ENCODE measurements at places on chromosomes 6 and 20.

GRCh38 chr6:160742090-160742489, 40.0 kb downstream of the PLG start:
- no peak for DNase-seq

DNA sequence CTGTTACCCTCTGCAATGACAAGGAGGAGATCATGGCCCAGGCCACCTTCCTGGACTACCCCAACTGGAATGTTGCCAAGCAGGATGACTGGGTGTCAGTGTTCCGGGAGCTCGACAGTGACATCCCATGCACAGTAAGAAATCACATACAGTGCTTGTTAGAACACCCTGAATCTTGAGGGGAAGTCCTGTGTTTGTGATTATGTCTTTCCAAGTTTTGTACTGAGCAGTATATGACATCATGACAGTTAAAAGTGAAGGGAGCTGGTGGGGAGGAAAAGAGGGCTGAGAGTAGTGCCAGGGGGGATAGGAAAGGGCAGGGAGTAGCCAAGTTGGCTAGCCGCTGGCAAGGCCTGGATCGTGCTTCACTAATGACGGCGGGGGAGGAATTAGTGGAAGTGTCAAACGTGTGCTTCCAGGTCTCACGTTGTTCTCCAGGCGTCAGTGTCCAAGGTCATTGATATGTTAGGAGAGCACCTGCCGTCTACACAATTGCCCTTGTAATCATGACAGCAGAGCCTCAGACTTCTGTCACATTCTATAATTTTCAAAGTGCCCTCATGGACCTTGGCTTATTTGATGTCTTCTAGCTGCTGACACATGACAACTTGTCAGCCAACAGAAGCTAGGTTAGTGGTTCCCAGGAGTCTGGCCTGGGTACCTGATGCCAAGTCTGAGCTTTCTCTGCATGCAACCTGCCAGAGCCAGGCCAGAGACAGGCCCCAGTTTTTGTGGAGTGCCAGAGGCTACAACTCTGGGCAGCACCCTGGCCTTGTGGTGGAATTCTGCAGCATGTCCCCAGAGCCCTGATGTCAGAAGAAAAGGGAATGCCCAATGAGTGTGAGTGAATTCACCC, 18.8 kb downstream of the CFAP61 start:
- no peak for DNase-seq

GRCh38 chr6:163432300-163432699, 17.8 kb downstream of the QKI start:
- no peak for DNase-seq

- no peak for DNase-seq
Observed at GRCh38 chr6:85997206-85997605, 354.5 kb upstream of the SYNCRIP start.

DNA sequence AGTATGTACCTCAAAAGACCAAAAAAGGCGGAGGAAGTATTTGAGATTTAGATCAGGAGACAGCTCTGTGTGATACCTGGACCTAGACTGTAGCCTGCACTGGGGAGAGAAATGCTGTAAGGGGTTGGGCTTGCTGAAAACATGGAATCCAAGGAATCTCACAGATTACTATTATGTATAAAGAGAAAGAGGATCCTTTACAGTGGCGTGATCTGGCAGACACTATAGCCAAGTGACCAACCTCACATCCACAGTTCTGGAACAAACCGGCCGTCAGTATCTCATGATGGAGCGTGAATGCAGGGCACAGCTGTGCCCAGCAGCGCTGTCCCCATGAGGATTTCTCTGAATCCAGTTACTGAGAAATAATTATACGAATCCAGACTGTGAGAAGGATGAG, 12.3 kb downstream of the DDX27 start:
- DNase-seq, result no peak

DNA sequence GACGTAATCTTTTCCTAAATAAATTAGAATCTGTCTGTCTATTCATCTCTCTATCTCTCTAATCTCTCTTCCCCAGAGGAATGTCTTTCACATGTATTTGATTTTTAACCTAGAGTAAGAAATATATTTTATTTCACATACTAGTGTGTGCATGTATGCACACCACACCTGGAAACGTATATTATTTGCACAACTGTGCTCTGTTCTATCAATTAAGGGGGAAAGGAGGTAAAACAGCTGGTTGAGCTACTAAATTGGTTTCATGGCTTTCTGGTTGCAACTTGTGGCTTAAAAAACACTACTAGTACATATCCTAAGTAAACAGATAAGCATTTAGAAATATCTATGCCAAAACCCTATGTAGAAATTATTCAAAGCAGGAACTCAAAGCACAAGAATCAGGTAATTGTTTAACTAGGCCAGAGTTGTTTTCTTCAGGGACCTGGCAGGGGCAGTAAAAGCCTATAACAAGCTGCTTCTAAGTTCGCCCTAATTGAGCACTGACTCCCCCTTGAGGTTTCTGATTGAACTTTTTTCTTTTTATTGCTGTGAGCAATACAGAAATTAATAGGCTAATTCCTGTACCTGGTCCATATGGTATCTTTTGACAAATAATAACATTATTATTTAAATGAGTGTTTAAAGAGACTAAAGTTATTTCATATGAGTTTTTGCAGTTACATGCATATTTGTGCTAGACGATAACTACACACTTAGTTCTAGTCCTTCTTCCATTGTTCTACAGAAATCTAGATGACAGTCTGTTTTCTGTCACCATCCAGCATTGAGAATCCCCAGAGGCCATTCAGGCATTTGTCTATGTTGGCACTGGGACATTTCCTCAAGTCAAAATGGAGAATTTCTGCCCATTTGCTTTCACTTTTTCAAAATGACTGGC, 88.6 kb downstream of the MCHR2 start:
- DNase-seq, result peak; percentile 60

DNA sequence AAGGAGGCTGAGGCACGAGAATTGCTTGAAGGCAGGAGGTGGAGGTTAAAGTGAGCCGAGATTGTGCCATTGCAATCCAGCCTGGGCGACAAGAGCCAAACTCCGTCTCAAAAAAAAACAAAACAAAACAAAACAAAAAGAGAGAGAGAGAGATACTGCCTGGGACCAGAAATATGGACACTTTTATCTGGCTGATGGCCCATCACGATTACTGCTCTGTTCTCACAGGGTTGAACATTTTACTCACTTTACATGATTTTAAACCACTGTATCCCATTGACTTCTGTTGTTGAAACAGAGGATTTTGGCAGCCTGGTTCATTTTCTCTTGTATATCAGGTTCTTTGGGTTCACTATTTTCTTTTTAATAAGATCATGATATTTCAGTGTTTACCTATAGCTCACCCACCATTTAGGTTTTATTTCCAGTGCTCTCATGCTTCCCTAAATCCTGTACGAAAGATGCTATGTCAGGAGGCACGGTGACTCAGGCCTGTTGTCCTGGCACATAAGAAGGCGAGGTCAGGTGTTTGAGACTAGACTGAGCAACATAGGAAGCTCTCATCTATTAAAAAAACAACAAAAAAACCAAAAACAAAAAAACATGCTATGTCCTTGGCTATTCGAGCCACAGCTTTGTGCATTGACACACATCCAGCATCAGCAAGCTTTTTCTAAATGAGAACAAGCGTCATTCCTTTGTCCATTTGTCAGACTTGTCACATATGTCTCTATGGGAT, 34.5 kb upstream of the RREB1 start:
- DNase-seq, result no peak

- DNase-seq, result peak; percentile 96
Observed at GRCh38 chr6:80454197-80454596, 347.7 kb downstream of the BCKDHB start.

GRCh38 chr6:12327391-12327790, 37.2 kb downstream of the EDN1 start:
- peak; percentile 63 for DNase-seq

DNA sequence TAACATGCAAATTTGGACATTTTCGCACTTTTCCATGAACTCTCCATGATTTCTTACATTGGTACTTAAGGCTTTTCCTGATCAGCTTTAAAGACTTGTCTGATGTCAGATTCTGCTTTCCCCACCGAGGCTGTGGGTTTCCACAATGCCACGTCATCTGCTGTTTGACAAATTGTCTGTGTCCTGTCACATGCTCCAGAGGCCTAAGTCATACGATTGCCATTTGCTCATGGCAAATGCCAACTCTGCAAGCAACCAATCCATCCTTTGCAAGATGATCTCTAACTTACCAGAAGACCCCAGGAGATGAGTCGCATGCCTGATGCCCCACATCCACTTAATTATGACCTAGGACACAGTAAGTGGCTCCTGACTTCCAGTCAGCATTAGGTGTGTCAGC, 556.5 kb downstream of the BMP2 start:
- no peak for DNase-seq

GRCh38 chr6:142927904-142928303, 17.1 kb downstream of the HIVEP2 start:
- DNase-seq, result no peak

DNA sequence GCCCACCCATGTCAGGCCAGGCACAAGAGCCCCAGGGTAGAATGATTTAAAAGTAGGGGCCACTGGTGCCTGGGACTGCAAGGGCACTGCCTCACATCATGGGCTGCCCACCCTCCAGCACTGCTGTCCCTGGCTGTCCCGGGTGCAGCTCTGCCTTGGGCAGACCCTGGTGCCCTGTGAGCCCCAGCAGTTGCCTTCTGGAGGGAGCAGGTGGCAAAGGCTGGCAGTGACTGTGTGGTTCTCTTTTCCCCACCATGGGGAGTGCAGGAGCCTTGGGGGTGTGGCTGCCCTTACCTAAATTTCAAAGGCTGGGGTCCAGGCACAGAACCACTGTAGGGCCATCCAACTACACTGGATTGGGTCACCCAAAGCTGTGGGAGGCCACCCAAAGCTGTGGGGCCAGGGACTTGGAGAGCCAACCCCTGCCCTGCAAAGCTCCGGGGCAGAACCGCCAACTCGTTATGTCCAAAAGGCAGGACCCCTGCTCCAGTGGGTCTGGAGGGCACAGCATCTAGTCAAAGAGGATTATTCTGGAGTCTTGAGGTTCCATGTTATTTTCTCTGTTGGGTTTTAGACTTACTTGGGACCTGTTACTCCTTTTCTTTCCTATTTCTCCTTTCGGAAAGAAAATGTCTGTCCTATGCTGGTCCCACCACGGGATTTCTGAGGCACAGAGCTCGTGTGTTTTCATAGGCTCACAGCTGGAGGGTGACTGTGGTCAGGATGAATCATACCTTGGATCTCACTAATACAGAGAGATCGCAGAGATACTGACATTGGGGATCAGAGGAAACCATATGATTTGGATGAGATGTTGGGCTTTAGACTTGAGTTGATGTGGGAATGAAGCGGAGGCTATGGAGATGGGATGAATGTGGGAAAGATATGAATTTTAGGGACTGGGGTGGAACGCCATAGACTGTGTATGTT, 65.3 kb downstream of the RAMACL start:
- DNase-seq, result peak; percentile 73
